Posterior vena cava (tissue), 2 donors: ENCODE measurements at places on chromosomes 3 and 15. TPM values are rescaled to one million over a fixed set of nuclear protein-coding genes. Genes with fewer than 3 reads are reported as not detected.

The DGKG gene
- 18.2 TPM for total RNA-seq

The DUOXA1 gene
- 5.3 TPM for total RNA-seq

The TICRR gene
- 0.09 TPM for total RNA-seq

The RBP2 gene
- total RNA-seq = not detected

The UNC13C gene
- 0.14 TPM for total RNA-seq

The MLH1 gene
- total RNA-seq = 26.9 TPM

DNA sequence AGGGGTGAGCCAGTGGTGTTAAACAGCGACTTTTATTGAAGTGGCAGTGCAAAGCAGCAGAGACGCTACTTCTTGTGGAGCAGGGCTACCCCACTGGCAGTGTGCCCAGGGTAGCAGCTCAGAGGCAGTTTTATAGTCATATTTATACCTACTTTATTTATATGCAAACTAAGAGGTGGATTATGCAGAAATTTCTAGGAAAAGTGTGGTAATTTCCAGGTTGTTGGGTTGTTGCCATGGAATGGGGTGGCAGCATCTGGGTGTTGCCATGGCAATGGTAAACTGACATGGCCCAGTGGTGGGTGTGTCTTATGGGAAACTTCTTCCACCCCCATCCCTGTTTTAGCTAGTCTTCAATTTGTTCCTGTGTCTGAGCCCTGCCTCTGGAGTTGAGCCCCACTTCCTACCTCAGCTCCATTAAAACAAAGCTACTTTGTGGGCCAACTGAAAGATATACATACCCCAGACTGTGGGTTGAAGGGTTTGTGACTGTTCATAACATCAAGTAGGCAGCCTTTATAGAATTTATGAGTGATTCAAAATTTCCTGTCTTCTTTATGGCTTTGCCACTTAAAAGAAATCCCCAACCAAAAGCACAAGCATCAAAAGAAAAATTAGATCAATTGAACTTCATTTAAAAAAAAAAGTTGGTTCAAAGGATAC is 60.3 kb downstream of the EBLN2 start:
- DNase-seq = no peak

DNA sequence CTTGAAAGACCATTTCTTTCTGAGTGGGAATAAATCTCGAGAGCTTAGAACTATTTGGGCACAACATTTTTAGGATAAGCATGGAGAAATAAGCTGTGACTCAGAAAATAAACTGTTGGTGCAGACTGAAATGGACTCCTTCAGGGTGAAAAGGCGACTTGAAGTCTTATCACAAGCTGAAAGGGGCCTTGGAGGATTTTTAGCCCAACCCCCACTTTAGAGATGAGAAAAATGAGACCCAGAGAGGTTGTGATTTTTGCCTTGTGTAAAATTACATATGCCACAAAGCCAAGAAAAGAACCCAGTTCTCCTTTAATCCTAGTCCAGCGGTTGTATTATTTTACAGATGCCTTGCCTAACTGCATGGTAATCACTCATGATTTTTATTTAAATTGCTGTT is 1.5 kb downstream of the ATP1B3 start:
- DNase-seq = no peak

DNA sequence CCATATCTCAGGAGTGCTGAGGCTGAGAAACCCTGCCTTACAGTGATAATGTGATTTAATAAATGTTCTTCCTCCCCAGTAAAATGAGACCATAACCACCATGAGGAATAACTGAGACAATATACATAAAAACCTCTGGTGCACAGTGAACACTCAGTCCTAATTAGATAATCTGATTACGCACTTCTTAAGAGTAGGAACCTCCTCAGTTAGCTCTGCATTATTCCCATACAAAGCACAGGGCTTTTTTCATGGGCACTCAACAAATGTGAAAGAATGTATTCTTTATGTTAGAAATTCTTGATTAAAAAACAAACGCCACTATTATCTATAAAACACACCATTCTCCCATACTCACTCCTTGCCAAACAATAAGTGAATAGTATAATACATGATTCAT is 97.0 kb downstream of the TNIK start:
- no peak for DNase-seq

DNA sequence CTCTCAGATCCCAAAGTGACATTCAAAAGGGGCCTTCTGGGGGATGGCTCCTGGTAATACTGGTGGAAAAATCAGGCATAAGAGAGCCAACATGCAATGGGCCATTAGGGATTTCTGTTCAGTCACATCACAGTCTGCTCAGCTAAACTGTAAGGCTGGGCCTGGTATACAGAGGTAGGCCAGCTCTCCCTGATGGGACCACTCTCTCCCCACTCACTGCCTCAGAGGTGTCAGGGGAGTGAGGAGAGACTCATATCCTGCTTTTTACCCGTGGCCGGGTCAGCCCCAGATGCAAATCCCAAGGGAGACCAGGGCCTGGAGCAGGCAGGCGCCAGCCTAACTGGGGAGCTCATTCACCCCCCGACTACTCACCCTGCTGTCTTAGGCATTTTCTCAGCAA is 48.1 kb upstream of the TPM1 start:
- no peak for DNase-seq

DNA sequence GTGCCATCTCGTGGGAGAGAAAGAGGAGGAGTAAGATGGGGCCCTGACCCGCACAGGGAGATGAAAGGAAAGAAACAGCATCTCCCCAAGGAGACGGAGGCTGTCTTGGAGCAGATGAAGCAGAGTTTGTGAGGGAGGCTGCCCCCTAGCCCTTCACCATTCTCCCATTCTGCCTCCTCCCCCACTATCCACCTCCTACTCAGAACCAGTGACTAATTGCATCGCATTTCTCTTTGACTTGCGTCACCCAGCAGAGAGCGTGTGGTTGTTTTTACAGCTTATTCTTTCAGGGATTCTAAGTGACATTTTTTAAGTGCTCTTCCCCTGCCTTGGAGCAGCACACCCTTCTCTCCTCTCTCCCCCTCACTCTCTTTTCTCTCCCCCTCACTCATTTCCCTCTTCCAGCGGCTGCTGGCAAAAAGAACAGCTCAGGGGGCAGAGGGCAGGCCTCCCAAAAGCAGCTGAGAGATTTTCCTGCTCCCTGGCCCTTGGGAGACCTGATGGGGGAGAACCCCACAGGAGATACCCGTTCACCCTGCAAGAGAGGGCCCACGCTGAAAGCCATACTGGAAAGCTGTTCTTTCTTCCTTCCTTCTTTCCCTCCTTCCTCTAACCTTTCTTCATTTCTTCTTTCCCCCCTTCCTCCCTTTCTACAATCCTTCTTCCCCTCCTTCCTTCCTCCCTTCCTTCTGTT is 91.8 kb downstream of the MRPL46 start:
- no peak for DNase-seq

- DNase-seq = no peak
Measured at GRCh38 chr3:186788482-186789370, 5.3 kb downstream of the EIF4A2 start.

- DNase-seq = no peak
Measured at GRCh38 chr3:115792206-115792955, 169.1 kb downstream of the GAP43 start.

DNA sequence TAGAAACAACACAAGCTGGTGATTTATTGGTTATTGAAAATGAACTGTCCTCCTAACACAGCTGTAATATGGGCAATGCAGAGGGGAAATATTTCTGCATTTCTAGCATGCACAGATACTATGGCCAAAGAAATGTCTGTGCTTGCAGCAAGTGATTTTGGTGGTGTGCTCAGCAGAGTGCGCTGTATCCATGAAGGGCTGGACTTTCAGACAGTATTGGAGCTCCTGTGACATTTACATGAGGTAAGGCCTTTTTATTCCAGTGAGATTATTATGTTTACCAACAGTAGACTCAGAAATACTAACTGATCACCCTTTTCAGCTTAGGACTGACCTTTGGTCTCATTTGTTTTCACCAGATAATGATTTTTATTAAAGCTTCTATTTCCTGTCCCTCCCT is 1302.6 kb upstream of the EPHA6 start:
- DNase-seq = no peak

GRCh38 chr3:134057654-134058110 is 28.0 kb upstream of the SLCO2A1 start:
- peak; percentile 22 for DNase-seq

DNA sequence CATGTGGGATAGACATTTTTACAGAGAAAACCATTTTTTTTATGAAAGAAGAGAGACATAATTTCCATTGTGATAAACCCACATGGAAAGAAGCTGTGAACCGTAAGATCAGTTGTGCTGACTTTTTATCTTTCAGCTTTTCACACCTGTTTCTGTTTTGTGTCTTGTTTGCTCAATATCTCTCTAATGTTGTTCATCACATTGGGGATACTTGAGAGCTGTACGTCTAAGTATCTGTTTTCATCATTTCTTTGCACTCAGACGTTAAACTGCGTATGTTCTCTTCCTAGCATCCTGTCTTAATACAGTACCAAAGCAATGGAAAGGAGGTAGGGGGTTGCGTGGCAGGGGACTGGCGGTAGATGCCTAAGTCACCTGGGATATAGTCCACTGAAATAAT is 449.0 kb downstream of the NAALADL2 start:
- DNase-seq = no peak

DNA sequence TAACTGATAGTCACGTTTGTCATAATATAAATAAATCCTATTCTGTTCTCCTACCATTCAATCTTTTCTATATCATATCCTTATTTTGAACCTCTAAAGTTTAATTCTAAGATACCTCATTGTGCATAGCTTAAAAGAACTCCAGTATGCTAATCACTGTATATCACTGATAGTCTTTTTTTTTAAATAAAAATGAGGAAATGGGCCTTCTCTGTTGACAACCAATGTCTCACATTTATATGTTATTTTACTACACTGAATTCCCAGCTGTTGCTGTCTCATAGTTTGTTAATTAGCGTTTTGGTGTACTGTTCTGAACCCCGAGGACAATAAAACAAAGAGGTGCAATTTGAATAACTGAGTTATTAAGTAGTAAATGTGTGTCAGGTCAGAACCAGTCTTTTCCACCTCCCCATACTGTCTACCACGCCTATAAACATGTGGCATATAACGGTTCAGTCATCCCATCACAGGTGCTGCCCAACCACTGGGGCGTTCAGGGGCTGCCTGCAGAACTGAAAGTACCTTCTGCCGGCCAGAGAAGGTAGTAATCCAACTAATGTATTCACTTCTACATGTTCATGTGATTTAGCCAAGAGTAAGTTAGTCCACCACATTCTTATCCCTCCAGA is 14.9 kb downstream of the CBLB start:
- DNase-seq = no peak

DNA sequence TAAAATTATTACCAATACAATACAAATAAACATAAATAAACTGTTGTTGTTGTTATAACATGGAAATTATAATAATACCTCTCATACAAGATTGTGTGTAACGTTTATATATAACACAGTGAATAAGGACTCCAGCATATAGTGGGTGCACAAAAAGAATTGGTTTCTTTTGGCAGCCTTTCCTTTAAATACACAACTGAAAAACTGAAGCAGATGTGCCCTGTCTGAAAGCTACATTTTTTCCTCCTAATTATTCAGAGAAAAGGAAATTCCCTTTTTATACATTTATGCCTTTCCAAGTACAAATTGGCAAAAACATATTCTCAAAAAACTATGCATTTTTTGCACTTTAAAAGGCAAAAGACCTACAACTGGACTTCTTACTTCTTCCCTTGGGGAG is 928.9 kb upstream of the NR2F2 start:
- no peak for DNase-seq
